NCI-H1092 (cell line): ENCODE measurements at places on chromosomes 12 and 14.

GRCh38 chr12:130829391-130830245, 9.4 kb downstream of the STX2 start:
- DNase-seq, result no peak

GRCh38 chr12:130480887-130481286, 143.2 kb downstream of the PIWIL1 start:
- DNase-seq, result peak; percentile 32

DNA sequence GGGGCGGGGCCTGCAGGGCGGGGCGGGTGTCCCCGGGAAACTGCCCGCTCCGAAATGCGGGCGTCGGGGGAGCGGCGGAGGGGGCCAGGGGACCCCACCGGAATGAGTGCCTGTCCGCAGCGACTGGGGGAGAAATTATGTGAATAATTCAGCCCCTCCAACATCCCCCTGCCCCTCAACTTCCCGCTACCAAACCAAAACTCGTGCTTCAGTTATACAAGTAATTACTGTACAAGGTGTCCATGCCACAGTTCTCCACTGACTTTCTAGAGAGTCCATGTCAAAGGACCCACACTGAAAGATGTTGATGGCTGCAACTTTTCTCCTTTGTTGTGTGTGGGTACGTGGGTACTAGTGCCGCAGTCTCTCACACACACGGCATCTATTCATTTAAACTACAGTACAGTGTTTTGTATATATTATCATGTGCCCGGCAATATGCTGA, 414 bp upstream of the CDK17 start:
- no peak for DNase-seq

DNA sequence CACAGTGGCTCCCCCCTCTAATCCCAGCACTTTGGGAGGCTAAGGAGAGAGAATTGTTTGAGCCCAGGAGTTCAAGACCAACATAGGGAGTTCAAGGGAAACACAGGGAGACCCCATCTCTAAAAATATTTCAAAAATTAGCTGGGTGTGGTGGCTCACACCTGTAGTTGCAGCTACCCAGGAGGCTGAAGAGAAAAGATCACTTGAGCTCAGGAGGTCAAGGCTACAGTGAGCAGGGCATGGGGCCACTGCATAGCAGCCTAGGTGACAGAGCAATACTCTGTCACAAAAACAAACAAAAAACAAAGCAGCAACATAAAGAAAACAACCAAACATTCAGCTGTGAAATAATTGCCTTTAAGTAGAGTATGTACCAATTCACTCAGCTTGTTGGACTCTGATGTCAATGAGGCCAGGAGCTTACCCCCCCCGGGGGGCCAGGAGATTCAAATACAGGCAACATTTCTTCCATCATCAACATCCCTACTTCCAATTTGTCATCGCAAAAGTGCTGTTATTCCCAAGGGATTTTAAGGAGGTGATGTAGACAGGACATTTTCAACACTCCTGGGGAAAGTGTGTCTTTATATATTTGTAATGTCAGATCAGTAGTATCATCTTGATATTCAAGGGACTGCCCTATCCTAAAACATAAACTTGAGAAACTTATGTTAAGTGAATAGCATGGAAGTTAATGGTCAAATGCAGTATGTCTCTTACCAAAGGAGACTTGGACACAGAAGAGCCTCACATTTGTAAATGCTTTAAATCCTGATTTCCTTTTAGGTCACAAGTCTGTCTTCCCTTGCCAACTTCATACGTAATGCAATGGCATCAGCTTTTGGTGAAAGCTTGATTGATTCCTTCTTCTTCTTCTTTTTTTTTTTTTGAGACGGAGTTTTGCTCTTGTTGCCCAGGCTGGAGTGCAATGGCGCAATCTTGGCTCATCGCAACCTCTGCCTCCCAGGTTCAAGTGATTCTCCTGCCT, 40.6 kb upstream of the AEBP2 start:
- DNase-seq, result no peak

GRCh38 chr14:104445086-104445485, 134.5 kb upstream of the C14orf180 start:
- DNase-seq, result no peak

GRCh38 chr12:54159589-54159988, 29.2 kb downstream of the SMUG1 start:
- no peak for DNase-seq
